ENCODE measurements at places on chromosomes 3 and 15.

DNA sequence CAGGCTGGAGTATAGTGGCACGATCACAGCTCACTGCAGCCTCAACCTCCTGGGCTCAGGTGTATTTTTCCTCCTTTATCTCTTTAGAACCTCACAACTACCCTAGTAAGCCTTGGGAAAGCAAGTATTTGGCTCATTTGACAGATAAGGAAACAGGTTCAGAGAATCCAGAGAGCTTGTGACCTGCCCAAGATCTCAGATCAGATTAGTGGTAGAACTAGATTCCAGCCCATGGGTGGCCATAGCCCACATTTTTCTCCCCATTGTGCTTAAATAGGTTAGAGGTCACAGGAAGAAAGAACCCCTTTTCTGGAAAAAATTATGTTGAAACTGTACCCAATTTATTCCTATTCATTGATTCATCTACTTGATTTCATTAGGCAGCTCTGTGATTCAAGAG, 64.3 kb downstream of the TSC22D2 start:
- H3K36me3 ChIP-seq = no peaks in the 10 kb centered on the region
- DNase-seq = no peak
- no peaks in the 10 kb centered on the region for H3K4me1 ChIP-seq

DNA sequence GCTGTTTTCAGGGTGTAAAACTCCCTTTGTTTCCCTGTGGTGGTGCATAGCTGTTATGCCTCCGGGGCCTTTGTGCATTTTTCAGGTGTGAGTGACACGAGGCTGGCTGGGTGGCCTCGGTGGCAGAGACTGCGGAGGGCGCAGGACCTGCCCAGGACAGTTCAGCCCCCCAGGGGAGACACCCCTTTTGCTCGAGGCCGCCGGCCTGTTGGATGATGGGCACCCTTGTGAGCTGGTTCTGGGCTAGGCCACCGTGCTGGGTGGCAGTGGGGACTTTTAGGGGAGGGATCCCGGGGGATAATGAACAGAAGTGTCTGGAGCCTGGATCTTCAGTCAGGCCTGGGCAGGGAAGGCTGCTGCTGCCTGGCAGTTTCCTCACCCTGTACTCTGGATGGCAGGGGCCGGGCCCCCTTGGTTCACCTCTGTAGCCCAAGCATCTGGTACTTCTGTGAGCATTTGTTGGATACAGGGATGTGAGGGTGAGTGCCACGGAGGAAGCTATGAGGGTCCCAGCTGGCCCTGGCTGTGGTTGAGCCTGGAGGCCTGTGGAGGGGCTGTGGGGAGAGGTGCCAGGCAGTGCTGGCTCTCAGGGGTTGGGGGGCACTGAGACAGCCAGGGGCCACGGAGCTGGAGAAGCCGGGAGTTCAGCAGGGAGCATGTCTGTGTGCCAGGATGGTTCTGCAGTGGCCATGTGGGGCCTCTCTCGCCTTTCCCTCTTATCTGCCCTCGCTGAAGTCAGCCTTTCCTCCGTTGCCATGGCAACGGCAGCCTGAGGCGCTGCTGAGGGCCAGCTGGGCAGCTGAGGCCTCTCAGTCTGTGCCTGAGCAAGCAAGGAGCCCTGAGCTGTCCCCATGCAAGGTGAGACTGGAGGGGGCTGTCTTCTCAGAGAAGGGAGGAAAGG, 49.0 kb downstream of the KY start:
- H3K4me3 ChIP-seq = no peak overlapping the region
- H3K36me3 ChIP-seq = no peaks in the 10 kb centered on the region
- H3K4me1 ChIP-seq = no peaks in the 10 kb centered on the region
- no peaks in the 10 kb centered on the region for H3K27me3 ChIP-seq

- DNase-seq = no peak
- no peak overlapping the region for H3K4me3 ChIP-seq
- no peaks in the 10 kb centered on the region for H3K36me3 ChIP-seq
- no peaks in the 10 kb centered on the region for H3K27me3 ChIP-seq
- H3K27ac ChIP-seq = no peak overlapping the region
Measured at GRCh38 chr15:57028176-57028575, 109.7 kb downstream of the TCF12 start.

DNA sequence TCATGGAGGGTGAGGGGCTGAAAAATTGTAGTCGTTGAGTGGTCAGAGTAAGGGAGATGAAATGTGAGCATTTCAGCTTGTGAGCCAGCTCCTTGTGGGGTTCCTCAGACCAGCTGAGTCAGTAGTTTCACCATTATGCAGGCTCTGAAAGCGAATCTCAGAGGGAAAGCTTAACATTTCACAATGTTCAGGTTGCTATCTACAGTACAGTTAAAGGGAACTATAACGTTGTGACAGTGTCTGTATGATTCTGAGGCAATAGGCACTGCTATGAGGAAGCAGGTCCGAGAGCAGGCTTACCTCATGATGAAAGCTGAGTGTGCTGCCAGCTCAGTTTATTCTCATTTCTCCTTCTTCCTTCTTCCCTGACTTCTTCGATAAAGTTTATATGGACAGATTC, 469.6 kb downstream of the EDEM1 start:
- H3K36me3 ChIP-seq = no peaks in the 10 kb centered on the region
- no peaks in the 10 kb centered on the region for H3K27me3 ChIP-seq
- no peak overlapping the region for H3K27ac ChIP-seq
- H3K4me3 ChIP-seq = no peak overlapping the region

DNA sequence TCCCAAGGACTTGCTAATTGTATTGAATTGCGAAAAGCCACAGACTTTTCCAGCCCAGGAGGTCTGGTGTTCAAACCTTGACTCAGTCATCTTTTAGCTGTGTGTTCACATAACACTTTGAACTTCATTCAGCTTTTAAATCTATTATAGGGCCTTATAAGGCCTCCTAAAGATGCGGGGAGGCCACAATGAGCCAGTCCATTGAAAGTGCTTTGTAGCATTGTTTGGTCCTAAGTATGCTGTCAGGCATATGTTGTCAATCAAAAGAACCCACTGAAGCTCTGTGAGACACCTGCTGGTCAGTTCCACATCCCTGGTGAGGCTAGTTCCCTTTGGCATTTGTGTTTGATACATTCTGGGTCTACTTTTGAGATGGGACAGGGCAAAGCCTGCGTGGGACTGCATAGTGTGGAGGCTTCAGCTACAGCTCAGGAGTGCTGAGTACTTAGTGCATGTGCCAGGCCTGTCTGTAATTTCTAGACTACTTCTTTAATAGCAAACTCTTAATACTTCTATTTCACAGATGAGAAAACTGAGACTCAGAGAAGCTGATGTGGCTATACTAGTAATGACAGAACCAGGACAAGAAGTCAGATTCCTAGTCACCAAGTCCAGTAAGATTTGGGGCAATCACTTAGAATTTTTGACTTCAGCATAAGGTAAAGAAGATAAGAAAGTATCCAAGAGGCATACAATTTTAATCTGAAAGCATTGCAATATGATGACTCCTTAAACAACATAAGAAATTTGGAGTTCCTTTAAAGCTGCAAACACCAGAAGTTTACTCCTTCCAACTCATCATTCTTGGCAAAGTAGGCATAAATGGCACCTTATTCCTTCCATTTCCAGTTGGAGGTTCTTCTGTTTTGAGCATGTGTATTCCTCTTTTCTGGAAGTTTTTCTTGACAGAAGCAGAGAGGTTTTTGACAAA, 213.0 kb downstream of the PDCD6IP start:
- H3K36me3 ChIP-seq = no peaks in the 10 kb centered on the region
- H3K4me3 ChIP-seq = no peak overlapping the region
- no peaks in the 10 kb centered on the region for H3K27me3 ChIP-seq
- DNase-seq = no peak

DNA sequence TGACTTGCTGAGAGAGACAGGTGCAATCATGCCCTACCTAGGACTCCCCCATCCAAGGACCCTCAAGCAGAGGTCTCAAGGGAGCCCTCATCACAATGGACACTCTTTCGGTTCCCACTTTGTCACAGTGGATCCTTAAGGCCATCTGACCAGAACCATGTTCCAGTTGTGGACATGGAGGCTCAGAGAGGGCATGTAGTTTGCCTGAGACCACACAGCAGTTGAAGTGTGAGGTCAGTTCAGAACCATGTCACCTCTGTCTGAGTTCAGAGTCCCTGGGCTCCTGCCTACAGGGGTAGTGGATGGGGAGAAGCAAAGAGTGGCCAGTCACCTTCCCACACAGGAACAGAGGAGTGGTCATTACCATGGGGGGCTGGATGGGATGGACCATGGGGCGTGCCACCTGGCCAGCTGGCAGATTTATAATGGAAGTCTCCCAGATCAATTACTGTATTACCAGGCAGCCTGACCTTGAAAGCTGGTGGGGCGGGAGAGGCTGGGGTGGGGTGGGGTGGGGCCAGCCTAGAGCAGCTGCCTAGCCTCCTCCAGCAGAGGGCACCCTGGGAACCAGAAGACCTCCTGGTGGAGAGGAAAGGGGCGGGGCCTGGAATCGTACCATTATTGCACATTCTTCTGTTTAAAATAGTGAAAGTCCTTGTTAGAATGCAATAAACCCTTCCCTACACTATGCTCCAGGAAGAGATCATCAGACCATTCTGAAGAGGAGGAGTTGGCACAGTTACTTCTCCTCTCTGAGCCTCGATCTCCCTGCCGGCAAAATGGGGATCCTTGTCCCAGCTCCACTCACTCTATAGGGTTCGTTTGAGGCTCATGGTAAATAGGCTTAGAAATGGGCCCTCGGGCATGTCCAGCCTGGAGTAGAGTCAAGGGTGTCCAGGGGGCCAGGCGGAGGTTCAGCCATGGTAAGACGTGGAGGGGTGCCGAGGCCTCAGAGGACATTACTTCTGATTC, 26.9 kb upstream of the LINGO1 start:
- no peaks in the 10 kb centered on the region for H3K36me3 ChIP-seq
- no peaks in the 10 kb centered on the region for H3K4me1 ChIP-seq
- DNase-seq = no peak
- H3K4me3 ChIP-seq = no peak overlapping the region
- H3K27me3 ChIP-seq = no peaks in the 10 kb centered on the region
- H3K27ac ChIP-seq = no peak overlapping the region

DNA sequence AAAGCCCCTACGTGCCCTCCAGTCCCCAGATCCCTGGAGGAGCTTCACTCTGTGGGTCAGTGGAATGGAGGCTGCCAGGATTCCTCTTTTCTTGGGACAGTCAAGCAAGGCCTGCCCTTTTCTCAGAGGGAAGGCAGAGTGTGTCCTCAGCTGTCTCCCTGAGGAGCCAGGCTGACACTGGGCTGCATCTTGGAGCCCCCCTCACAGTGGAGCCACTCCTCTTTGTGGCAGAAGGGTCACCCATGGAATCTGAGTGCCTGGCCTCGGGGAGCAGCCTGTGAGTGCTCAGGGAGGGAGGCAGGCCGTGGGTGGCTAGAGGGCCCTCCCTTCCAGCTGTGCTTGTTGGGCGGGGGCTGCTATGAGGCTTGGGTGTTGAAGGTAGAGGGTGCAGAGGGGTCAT, 41.2 kb downstream of the BOC start:
- no peak overlapping the region for H3K4me3 ChIP-seq
- no peaks in the 10 kb centered on the region for H3K27me3 ChIP-seq
- no peak for DNase-seq
- H3K4me1 ChIP-seq = peaks cover 6% of the 10 kb centered on the region
- no peaks in the 10 kb centered on the region for H3K36me3 ChIP-seq
- no peak overlapping the region for H3K27ac ChIP-seq

GRCh38 chr15:43198992-43199391, 13.8 kb downstream of the CCNDBP1 start:
- H3K4me1 ChIP-seq = no peaks in the 10 kb centered on the region
- DNase-seq = no peak
- H3K27ac ChIP-seq = no peak overlapping the region
- H3K36me3 ChIP-seq = no peaks in the 10 kb centered on the region
- H3K4me3 ChIP-seq = no peak overlapping the region
- H3K27me3 ChIP-seq = no peaks in the 10 kb centered on the region

GRCh38 chr15:64844576-64845145, 2.9 kb downstream of the PLEKHO2 start:
- H3K27ac ChIP-seq = peak overlapping the region; percentile 71
- peak; percentile 37 for DNase-seq
- no peaks in the 10 kb centered on the region for H3K27me3 ChIP-seq
- H3K36me3 ChIP-seq = peaks cover 4% of the 10 kb centered on the region
- peak overlapping the region; percentile 33 for H3K4me3 ChIP-seq
- peaks cover 23% of the 10 kb centered on the region for H3K4me1 ChIP-seq

- no peak overlapping the region for H3K4me3 ChIP-seq
- peaks cover 6% of the 10 kb centered on the region for H3K36me3 ChIP-seq
- H3K27ac ChIP-seq = no peak overlapping the region
- H3K27me3 ChIP-seq = no peaks in the 10 kb centered on the region
- no peak for DNase-seq
- H3K4me1 ChIP-seq = no peaks in the 10 kb centered on the region
Measured at GRCh38 chr3:121896823-121897222, 2.6 kb downstream of the SLC15A2 start.

DNA sequence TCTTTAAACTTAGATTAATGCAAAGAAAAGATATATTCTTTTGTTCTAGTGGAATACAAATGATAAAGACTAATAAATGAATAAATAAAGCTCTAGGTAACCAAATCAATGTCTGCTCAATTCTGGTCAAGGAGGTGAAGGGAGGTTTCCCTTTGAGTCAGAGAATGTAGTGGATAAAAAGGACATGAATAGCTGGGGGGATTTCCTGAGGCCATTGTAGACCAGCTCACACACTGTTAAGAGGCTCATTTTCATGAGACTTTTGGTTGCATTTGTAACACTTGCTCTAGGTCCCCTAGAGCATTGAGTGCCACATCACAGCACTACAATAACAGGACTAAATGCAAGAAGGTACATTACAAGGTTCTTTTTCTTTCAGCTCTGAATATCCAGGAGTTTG, 170.7 kb downstream of the TIGIT start:
- H3K4me1 ChIP-seq = no peaks in the 10 kb centered on the region
- H3K27me3 ChIP-seq = no peaks in the 10 kb centered on the region
- H3K4me3 ChIP-seq = no peak overlapping the region
- DNase-seq = no peak

- no peaks in the 10 kb centered on the region for H3K4me1 ChIP-seq
- DNase-seq = no peak
- no peak overlapping the region for H3K27ac ChIP-seq
- H3K27me3 ChIP-seq = no peaks in the 10 kb centered on the region
Measured at GRCh38 chr15:27248251-27248650, 277.3 kb downstream of the GABRG3 start.

DNA sequence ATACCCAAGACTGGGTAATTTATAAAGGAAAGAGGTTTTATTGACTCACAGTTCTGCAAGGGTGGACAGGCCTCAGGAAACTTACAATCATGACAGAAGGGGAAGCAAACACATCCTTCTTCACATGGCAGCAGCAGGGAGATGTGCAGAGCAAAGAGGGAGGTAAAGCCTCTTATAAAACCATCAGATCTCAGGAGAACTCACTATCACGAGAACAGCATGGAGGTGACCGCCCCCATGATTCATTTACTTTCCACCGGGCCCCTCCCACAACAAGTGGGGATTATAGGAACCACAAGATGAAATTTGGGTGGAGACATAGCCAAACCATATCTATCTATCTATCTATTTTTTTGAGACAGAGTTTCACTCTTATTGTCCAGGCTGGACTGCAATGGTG, 5.4 kb downstream of the GDPGP1 start:
- no peak overlapping the region for H3K4me3 ChIP-seq
- no peaks in the 10 kb centered on the region for H3K27me3 ChIP-seq

DNA sequence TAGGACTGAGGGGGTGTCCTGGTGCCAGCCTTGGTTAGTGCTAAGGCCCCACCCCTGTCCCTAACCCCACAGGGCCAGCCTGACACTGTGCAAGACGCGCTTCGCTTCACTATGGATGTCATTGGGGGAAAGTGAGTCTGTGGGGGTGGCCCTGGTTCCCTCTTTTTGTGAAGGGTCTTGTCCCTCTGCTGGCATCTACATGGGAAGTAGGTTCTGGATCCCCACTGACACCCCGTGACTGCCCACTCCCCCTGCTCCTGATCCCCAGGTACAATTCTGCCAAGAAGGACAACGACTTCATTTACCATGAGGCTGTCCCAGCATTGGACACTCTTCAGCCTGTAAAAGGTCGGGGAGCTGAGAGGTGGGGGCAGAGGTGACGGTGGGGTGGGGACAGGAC, 26.4 kb downstream of the PTPN23 start:
- H3K27ac ChIP-seq = no peak overlapping the region
- H3K4me3 ChIP-seq = no peak overlapping the region
- no peaks in the 10 kb centered on the region for H3K27me3 ChIP-seq
- no peaks in the 10 kb centered on the region for H3K4me1 ChIP-seq

All from kidney (tissue), 22 donors.